A549 treated with GW870086 at 1 μM for 4 hours (cell line): ENCODE measurements at places on chromosomes 3 and 15. TPM values are rescaled to one million over a fixed set of nuclear protein-coding genes. Genes with fewer than 3 reads are reported as not detected.

CLDN18 gene
- total RNA-seq: not detected in 5 replicates

PGBD4 gene
- total RNA-seq: 0.96 to 1.7 TPM (median 1.6 TPM) in 5 replicates

TEX9 gene
- 4.1 to 5.6 TPM (median 4.7 TPM) in 5 replicates for total RNA-seq

VILL gene
- 0.07 to 0.35 TPM (median 0.30 TPM) in 3 of 5 replicates, not detected in the others for total RNA-seq

FSTL1 gene
- total RNA-seq: 50.9 to 70.0 TPM (median 69.0 TPM) in 5 replicates

GRAMD2A gene
- total RNA-seq: 0.07 to 0.21 TPM (median 0.17 TPM) in 3 of 5 replicates, not detected in the others

TMEM207 gene
- not detected in 5 replicates for total RNA-seq

ZNF662 gene
- not detected in 5 replicates for total RNA-seq

HYAL1 gene
- total RNA-seq: 0.45 to 0.70 TPM (median 0.56 TPM) in 5 replicates

SLC25A26 gene
- total RNA-seq: 17.7 to 20.2 TPM (median 19.8 TPM) in 5 replicates

GOLGA8J gene
- total RNA-seq: 0.10 TPM in 1 of 5 replicates, not detected in the others

CTXN2 gene
- total RNA-seq: 0.05 TPM in 1 of 5 replicates, not detected in the others

ACAD11 gene
- total RNA-seq: 3.9 to 7.1 TPM (median 4.4 TPM) in 5 replicates

GHSR gene
- total RNA-seq: not detected in 5 replicates

RTP4 gene
- total RNA-seq: not detected in 5 replicates

CKMT1B gene
- 2.6 to 5.5 TPM (median 4.8 TPM) in 5 replicates for total RNA-seq

STIMATE gene
- 5.9 to 9.4 TPM (median 7.7 TPM) in 5 replicates for total RNA-seq

SI gene
- not detected in 5 replicates for total RNA-seq

WDR93 gene
- 0.10 to 0.19 TPM (median 0.18 TPM) in 5 replicates for total RNA-seq

FAM162A gene
- total RNA-seq: 32.9 to 34.8 TPM (median 33.6 TPM) in 5 replicates

PLCH1 gene
- total RNA-seq: 0.90 to 1.1 TPM (median 0.97 TPM) in 5 replicates

FANCD2OS gene
- total RNA-seq: not detected in 5 replicates

CYP11A1 gene
- not detected in 5 replicates for total RNA-seq

ARGFX gene
- not detected in 5 replicates for total RNA-seq

MYL3 gene
- total RNA-seq: 0.35 TPM in 1 of 5 replicates, not detected in the others

LOXL1 gene
- total RNA-seq: 0.41 to 0.95 TPM (median 0.67 TPM) in 5 replicates

SMAD6 gene
- 21.0 to 27.4 TPM (median 25.1 TPM) in 5 replicates for total RNA-seq

TJP1 gene
- 65.6 to 89.3 TPM (median 82.0 TPM) in 5 replicates for total RNA-seq

ARHGEF26 gene
- total RNA-seq: 7.1 to 10.1 TPM (median 8.7 TPM) in 5 replicates

ADPRH gene
- total RNA-seq: 2.8 to 3.3 TPM (median 3.0 TPM) in 5 replicates

PLA1A gene
- total RNA-seq: 0.11 to 0.56 TPM (median 0.44 TPM) in 5 replicates

GOLGA6D gene
- 0.05 to 0.09 TPM in 2 of 5 replicates, not detected in the others for total RNA-seq

C2CD4B gene
- 0.23 to 0.64 TPM (median 0.37 TPM) in 5 replicates for total RNA-seq

CORO2B gene
- total RNA-seq: 1.9 to 3.2 TPM (median 2.4 TPM) in 5 replicates

MAGEF1 gene
- 24.8 to 29.4 TPM (median 29.1 TPM) in 5 replicates for total RNA-seq

TM6SF1 gene
- 0.09 to 0.35 TPM (median 0.11 TPM) in 4 of 5 replicates, not detected in the other for total RNA-seq

MESP2 gene
- 0.30 to 0.47 TPM (median 0.41 TPM) in 5 replicates for total RNA-seq

CNTN4 gene
- not detected in 5 replicates for total RNA-seq

CPLX3 gene
- total RNA-seq: 0.07 to 0.13 TPM in 2 of 5 replicates, not detected in the others

CASR gene
- total RNA-seq: not detected in 5 replicates

ACP3 gene
- total RNA-seq: 0.03 TPM in 1 of 5 replicates, not detected in the others

XCR1 gene
- total RNA-seq: not detected in 5 replicates

GP9 gene
- total RNA-seq: not detected in 5 replicates
